ENCODE measurements at places on chromosomes 4 and X. TPM values are rescaled to one million over a fixed set of nuclear protein-coding genes. Genes with fewer than 3 reads are reported as not detected.

DNA sequence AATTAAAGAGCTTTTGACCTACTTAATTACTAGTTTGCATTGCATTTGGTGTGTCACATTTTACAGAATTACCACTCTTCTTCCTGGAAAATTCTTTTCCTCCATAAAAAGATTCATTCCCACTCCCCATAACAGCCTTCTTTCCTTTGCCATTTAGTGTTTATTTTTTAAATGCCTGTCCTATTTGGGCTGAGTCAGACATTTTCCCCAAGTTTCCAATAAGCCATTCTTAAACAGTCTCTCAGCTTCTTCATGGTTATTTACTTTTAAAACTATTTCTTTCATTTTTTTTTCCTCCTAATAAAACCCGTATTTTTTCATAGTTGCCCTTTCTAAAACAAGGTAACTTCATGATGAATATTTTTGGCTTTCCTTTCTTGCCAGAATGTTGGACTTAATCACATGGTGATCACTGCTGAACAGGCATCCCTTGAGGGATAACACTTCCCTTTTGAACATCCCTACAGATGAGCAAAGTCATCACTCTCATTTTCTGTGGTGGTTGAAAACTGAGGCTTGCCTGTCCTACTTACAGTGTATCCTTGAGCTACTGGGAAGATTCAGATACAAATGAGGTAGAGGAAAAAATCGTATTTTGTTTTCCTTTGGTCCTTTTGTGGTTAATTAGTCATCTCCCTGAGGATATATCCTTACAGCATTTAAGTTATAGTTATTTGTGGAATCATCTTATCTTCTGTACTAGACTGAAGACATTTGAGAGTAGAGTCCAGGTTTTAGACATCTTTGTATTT is 520.5 kb upstream of the NR3C2 start:
- DNase-seq, result no peak
- H3K27me3 ChIP-seq, result no peaks in the 10 kb centered on the region
- H3K27ac ChIP-seq, result no peak overlapping the region

The GPR173 gene
- 12.6 TPM for total RNA-seq

GRCh38 chr4:162140051-162140683 is 23.6 kb downstream of the FSTL5 start:
- H3K4me3 ChIP-seq, result no peak overlapping the region
- H3K27me3 ChIP-seq, result no peaks in the 10 kb centered on the region
- no peak for DNase-seq
- no peaks in the 10 kb centered on the region for H3K36me3 ChIP-seq
- no peak overlapping the region for H3K27ac ChIP-seq
- no peaks in the 10 kb centered on the region for H3K4me1 ChIP-seq

The PPP4R3C gene
- not detected for total RNA-seq

DNA sequence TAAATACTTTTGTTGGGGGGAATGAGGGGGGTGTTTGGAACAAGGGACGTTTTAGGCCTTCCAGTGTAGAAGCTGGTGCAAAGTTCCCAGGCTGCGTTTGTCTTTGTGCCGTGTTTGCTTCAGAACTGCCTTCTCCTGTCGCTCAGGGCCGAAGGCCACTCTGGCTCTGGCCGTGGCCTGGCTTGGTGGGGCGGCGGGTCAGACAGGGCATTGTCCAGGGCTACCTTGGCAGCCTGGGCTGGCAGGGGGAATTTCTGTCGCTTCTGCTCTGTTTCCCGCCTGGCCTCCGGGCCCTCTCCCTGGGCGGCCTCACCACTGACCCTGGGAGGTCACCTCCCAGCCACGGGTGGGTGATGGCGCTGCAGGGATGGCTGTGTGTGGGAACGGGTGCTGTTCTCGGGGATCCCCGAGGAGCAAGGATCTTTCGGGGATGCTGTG is 140.0 kb downstream of the COL4A6 start:
- H3K36me3 ChIP-seq, result no peaks in the 10 kb centered on the region
- no peaks in the 10 kb centered on the region for H3K27me3 ChIP-seq
- H3K4me3 ChIP-seq, result no peak overlapping the region
- H3K27ac ChIP-seq, result no peak overlapping the region
- no peak for DNase-seq

GRCh38 chrX:150897421-150898320 is 797 bp downstream of the CD99L2 start:
- peak overlapping the region; percentile 77 for H3K4me3 ChIP-seq
- H3K27ac ChIP-seq, result peak overlapping the region; percentile 84
- no peaks in the 10 kb centered on the region for H3K4me1 ChIP-seq
- DNase-seq, result no peak
- H3K27me3 ChIP-seq, result no peaks in the 10 kb centered on the region

Measured in cardiac muscle cell (in vitro differentiated cells and primary cell).